MCF 10A (cell line): ENCODE measurements at places on chromosomes 16 and 17. TPM values are rescaled to one million over a fixed set of nuclear protein-coding genes. Genes with fewer than 3 reads are reported as not detected.

DNA sequence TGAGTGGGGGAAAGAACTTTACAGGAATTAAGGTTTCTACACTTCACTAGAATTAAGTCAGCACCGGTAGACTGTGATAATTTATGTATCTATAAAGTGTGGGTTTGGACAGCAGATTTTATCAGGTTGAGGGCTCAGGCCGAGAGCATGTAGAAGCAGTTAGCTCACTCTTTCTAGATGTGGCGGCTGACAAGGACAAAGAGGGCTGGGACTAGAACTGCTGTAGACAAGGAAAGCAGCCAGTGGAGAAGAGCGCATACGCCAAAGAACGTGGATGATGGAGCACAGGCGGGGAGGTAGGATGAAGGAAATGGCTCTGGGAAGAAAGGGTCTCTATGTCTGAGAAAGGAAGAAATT is 504 bp upstream of the GOSR1 start:
- no peaks in the 10 kb centered on the region for H3K27me3 ChIP-seq
- H3K4me1 ChIP-seq, result peaks cover 12% of the 10 kb centered on the region
- peak overlapping the region; percentile 100 for H3K27ac ChIP-seq
- peaks cover 29% of the 10 kb centered on the region for H3K36me3 ChIP-seq

GRCh38 chr16:1108299-1109252 is 12.5 kb upstream of the C1QTNF8 start:
- DNase-seq, result peak; percentile 34
- H3K4me1 ChIP-seq, result no peaks in the 10 kb centered on the region
- H3K27me3 ChIP-seq, result peaks cover 74% of the 10 kb centered on the region
- no peaks in the 10 kb centered on the region for H3K36me3 ChIP-seq

DNA sequence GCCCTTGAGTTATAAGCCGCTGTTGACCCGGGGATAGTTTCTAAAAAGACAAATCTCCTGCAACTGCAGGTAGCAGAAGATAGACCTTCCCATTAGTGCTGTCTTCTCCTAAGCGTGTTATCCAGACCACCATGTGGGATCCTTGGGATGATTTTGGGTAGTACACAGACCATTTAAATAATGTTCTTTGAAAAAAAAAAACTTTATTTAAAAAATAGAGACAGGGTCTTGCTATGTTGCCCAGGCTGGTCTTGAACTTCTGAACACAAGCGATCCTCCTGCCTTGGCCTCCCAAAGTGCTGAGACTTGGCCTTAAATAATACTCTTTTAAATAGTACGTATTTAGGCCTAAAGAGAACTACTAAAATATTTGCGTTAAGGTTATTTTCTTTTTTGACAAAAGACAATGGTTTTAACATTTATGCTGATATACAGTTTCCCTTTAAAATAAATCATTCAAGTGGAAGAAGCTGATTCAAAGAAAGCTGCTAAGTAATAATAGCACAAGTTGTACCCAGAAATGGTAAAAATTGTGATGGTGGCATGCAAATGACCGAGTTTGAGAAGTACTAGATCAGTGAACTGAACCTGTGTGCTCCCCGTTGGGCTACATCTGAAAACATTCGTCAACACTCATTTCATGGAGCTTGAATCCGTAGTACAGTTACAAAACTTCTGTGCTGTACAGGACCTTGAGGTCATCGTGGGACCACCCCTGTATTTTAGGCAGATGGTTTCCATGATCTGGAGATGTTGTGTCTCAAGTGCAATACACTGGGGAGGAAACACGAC is 24.0 kb downstream of the SMARCE1 start:
- H3K27me3 ChIP-seq, result no peaks in the 10 kb centered on the region
- H3K4me3 ChIP-seq, result no peak overlapping the region
- DNase-seq, result no peak
- no peaks in the 10 kb centered on the region for H3K4me1 ChIP-seq
- peaks cover 5% of the 10 kb centered on the region for H3K36me3 ChIP-seq

CCDC200 gene
- total RNA-seq, result not detected in 2 replicates
